ENCODE measurements at places on chromosomes 6 and 20.

DNA sequence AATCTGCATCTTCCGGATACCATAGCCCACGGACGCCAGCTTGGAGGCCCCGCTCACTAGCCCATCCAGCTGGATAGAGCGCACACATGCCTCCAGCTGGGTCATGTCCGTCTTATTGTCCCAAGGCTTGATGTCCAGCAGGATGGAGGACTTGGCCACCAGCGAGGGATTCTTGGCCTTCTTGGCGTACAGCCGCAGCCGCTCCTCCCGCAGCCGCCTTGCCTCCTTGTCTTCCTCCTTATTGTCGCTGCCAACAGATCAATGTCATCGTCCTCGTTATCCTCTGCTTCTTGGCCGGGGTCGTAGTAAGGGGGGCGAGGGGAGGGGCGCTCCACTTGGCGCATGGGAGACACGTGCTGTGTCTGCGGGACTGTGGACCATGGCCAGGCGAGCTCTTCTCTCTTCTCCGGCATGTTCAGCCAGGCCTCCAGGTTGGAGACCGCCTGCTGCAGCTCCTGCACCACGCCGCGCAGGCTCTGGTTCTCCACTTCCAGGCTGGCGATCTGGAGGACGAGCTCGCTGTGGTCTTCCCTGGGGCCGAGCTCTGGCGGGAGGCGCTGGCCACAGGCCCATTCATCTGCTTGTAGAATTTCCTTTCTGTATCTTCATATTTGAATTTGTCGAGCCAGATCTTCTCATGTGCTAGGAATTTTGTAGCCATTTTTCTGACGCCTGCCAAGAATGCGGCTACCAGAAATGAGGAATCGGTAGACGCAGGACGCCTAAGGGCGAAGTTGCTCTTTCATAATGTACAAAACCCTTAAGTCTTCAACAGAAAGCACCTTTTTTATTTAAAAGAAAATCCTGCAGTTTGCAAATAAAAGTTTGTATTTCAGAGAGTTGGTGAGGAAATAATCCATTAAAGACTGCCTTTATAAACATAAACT is 60.1 kb upstream of the PTPRK start:
- DNase-seq: no peak

GRCh38 chr6:389622-390021 is 1.9 kb upstream of the IRF4 start:
- DNase-seq: peak; percentile 39

GRCh38 chr20:47620808-47621805 is 119.4 kb downstream of the NCOA3 start:
- peak; percentile 32 for DNase-seq

DNA sequence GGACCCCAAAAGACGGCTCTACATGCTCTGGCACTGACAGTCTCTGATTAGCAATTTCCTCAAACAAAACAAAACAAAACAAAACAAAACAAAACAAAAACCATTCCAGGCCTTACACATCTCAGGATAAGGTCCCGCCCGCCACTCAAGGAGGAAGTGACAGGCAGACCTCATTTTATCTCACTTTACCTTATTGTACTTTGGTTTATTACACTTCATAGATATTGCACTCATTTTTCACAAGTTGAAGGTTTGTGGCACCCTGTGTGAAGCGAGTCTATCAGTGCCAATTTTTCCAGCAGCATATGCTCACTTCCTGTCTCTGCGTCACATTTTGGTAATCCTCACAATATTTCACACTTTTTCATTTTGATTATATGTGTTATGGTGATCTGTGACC is 15.2 kb downstream of the ZBP1 start:
- no peak for DNase-seq

- peak; percentile 15 for DNase-seq
Measured at GRCh38 chr20:760751-761417, 7.4 kb downstream of the SLC52A3 start.

GRCh38 chr6:2108700-2109306 is 136.6 kb downstream of the GMDS start:
- DNase-seq: no peak

DNA sequence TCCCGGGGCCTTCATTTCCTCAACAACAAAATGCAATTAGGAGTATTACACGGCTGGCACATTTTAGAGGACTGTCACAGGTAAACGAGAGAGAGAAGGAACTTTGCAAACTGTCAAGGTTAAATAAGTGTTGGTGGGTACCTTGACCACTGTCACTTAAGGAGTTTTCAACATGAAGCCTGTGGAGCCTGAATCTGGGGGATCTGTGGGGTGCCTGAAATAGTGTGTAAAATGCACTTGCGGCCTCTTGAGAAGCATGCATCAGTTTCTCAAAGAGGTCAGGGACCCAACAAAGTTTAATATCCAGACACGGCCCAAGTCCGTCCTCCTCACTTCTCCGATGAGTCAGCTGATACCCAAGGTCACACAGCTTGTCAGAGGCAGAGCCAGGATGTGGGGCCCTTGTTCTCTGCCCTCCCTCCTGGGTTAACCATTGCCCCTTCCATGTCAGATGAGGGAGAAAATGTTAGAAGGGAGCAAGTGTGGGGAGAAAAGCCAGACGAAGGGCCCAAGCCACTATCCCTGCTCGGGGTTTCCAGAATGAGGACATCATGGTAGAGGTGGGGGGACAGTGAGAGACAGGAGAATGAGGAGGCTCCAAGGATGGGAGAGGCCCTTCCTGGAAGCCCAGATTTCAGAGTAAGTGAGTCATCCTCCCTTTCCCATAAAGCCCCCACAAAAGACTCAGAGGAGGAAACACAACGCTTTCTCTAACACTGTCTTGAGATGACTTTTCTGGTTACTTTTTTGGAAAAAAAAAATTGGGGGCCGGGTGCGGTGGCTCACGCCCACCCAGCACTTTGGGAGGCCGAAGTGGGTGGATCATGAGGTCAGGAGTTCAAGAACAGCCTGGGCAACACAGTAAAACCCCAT is 42.2 kb downstream of the C6orf132 start:
- DNase-seq: no peak

DNA sequence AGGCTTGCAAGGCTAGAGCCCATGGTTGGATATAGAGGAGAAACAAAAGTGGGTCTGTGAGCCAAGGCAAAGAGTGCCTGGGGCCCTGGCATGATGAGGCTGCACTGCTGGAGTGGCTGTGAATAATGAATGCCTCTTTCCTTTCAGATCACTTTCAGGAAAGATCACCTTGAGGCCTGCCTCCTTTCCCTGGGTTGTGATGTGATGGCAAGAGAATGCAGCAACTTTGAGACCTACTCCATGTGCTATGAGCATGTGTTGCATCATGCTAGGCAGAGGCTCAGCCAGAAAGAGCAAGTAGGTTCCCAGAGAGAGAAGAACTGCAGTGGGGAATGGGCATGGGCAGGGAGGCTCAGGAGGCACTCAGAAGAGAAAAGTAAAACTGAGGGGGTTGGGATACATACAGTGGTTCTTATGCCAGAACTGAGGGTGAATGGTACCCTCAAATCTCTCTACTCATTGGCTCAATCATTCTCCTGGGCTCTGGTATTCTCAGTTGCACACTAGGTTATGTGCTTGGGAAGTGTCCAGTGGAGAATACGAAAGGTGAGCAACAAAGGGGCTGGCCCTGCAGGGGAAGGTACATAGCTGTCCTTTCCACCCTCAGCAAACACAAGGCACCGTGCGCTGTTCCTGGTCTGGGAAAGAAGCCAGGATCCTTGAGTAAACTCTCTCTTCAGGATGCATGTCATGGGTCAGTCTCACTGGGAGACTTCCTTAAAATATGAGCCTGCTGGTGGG is 45.9 kb downstream of the CD164 start:
- DNase-seq: no peak

DNA sequence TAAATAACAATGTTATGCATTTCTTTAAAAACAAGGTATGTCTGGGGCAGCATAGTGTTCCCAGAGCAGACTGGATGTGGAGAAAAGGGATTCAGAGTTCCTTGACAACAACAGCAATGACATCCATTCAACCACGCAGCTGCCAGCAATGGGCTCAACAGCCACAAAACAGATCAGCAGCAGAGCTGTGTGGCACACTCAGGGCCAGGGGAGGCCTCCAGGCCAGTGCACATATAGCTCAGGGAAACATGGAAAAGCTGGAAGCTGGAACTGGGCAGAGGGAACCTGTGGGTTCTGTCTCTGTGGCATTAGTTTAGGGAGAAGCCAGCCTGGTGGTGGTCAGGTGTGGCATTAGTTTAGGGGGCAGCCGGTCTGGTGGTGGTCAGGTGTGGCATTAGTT is 148.3 kb downstream of the SMOC2 start:
- DNase-seq: no peak

DNA sequence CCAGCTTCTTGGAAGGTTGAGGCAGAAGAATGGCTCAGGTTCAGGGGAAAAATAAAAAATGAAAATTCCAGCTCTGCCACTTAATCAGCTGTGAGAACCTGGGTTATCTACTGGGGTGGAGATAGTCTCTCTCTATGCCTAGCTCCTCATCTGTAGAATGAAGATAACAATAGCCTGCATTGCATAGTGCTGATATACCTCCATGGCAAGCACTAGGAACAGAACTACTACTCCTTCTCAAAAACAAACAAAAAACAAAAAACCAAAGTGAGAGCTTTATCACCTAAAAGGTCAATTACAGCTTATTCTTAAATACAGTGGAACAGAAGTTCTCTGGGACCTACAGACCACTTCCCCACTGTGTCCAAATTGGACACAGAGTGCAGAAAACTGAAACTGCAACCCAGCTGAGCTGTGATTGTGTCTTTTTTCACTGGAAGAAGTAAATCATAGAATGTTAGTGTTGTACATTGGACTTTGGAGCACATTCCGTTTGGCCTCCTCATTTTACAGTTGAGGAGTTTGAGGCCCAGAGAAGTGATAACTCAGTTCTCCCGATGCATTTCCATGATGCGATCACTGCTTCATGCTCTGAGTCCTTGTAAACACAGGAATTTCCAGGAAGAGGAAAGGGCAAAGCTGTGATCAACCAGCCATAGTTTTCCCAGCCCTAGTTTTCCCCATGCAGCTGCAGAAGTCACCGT is 23.3 kb downstream of the MTFR2 start:
- DNase-seq: no peak

- no peak for DNase-seq
Measured at GRCh38 chr6:98014442-98015201, 731.6 kb upstream of the MMS22L start.

GRCh38 chr6:90464507-90464906 is 122.4 kb downstream of the MAP3K7 start:
- DNase-seq: no peak

DNA sequence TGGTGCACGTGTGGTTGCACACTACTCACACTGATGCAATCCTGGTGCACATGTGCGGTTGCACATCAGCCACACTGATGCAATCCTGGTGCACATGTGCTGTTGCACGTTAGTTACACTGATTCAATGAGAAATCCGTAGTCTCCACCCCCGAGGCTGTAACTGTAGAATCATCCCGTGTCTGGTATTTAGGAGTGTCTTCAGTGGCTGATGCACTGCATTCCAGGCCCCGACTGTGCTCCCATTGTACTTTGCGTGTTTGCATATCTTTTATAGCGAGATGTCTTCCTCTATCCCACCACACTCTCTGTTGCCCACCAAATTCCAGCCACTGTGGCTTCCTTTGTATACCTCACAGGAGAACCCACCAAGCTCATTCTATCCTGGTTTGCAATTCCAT is 87.8 kb upstream of the MTHFD1L start:
- DNase-seq: no peak

Data from CD4-positive, alpha-beta T cell treated with Interleukin-6 for 4 hours (primary cell).